NCI-H82 (cell line): ENCODE measurements at places on chromosomes 3 and 15.
A peak's percentile ranks its signal among the peaks of the same experiment; 100 is the strongest.

GRCh38 chr3:66585520-66586095, 84.8 kb upstream of the LRIG1 start:
- no peak for DNase-seq

DNA sequence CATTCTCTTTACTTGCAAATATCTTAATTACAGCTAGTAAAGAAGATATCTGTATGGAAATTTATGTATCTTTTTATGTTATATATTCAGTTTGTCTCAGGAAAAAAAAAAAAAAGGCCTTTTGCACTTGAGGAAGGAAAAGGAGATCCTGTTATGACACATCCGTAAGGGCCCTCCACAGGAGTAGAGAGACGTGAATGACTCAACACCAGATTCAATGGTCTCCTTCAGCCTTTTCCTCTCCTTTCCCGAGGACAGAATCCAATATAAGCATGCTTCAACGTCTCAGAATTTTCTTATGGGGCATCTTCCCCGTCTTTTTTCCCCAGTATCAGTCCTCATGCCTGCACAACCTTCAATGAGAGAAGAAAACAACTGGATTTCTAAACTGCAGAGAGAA, 340.3 kb downstream of the NTRK3 start:
- no peak for DNase-seq

DNA sequence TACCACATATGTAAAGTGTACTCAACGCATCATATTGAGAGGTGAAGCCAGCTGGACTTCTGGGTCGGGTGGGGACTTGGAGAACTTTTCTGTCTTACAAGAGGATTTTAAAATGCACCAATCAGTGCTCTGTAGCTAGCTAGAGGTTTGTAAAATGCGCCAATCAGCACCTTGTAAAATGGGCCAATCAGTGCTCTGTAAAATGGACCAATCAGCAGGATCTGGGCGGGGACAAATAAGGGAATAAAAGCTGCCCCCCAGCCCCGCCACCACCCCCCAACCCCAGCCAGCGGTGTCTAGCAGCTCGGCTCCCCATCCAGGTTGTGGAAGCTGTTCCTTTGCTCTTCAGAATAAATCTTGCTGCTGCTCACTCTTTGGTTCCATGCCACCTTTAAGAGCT, 6.2 kb upstream of the IVD start:
- no peak for DNase-seq

DNA sequence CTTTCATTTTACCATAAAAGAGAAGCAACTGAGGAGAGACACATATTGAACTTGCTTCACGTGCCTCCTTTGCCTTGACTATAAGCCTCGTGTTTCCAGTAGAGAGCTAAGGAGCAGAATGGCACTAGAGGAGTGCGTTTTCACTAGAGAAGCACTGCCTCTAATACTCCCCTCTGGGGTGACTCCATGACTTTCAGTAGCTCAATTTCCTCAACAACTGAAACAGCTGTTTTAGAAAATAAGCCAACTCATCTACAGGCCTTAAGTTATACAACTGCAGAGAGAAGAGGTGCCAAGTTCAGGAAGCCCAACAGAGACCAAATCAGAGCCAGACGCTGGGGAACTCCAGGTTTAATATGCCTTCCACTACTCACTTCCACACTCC, 1.9 kb downstream of the UBP1 start:
- DNase-seq, result peak; percentile 50

- DNase-seq, result no peak
Measured at GRCh38 chr3:62323241-62323640, 50.1 kb downstream of the FEZF2 start.

DNA sequence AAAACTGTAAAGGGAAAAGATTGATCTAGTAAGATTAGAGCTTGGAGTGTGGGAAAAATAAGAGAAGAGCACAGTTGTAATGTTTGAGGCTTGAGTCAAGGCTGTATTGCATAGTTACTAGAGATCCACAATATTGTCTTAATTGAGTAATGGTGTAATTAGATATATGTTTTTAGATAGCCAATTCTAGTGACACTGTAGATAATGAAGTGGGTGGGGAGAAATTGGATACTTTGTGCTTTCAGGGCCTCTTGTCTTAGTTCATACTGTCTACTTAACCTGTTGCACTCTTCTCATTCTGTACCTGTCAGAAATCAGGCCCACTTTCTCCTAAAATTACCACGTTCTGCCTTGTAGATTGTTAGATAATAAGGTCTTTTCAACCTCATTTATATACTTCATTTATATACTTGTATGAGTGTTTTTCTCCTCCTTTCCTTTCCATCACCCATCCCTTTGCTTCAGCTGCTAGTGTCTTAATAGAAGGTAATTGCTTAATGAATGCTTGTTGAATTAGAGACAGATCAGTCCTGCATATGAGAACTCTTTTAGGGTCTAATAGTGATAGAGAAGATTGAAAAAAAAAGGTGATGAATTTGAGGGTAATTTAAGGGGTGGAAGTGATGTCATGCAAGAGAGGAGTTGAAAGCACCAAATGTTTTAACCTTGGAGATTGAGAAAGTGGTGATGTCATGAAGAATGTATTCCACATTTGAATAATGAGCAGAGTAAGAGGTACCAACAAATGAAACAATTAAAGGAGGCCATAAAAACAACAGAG, 32.0 kb downstream of the PIK3CA start:
- DNase-seq, result no peak

GRCh38 chr15:90838139-90838538, 30.2 kb upstream of the FURIN start:
- no peak for DNase-seq

- DNase-seq, result no peak
Measured at GRCh38 chr15:64233299-64233698, 70.5 kb upstream of the PPIB start.

DNA sequence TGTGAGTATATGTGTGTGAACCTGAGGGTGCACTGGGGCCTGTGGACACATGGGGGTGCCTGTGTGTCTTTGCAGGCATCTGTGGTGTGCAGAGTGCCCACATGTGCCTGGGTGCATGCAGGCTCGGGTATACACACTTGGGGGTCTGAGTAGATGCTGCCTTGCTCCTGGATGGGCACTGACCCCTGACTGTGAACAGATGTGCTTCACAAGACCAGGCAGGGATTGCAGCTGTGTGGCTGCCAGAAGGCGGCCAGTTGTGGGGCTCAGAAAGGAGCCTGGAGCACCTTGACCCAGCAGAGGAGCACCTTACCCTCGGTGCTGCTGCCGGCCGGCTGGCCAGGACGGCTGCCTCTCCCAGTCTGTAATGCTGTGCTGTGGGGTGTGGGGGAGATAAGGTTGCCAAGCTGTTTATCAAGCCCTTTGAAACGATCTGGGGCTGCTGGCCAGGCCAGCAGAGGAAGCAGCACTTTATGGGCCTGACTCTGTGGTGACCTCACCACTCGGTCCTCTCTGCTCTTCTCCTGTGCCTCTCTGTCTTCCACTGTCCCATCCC, 55.5 kb upstream of the MRPS22 start:
- no peak for DNase-seq

DNA sequence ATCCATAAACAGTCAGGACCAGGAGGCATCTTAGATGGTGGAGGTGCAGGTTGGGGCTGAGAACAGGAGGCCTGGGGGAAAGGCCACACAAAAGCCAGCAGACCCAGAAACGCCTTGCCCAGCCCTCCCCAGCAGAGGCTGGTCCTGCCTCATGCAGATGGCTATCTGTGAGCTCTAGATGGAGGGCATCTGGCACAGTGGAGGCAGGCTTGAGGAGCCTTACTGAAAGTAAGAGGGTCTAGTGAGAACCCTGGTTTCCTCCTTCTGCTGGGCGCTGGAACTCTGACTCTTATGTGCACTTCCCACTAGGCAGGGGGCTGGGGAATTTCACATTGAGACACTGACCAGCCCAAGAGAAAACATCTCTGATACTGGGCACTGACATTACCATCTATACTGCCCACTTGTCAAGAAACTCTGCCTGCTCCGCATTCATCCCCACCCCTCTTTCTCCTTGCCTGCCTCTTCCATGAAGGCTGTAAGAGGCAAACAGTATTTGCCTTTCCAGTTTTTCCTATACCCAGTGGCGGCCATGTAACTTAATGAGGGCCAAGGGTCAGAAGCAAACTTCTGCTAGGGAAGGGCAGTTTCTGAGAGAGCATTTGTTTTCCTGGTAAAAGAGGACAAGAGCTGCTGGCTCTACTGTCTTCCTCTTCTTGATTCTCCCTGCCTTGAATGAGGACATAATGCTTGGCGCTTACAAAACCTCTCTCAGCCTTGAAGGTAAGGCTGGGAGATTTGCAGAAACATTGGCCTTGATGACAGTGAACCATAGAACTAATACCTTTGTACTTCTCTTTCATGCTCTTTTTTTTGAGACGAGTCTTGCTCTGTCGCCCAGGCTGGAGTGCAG, 4.4 kb upstream of the SCN5A start:
- DNase-seq, result no peak

DNA sequence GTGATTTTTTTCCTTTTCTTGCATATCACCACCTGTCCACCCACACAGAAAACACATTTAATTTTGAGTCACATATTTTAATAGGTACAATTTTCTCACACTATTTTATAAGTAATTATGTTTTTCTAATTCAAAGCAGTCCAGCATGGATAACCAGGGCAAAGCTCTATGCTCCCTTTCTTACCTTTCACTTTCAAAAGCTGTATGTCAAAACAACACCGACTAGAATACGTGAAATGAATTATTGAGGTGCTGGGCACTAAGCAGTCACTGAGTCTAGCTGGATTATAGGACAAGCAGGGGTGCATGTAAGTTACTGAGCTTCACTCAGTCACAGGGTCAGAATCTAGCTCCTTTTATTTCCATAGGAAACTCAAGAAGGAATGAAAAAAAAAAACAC, 60.6 kb downstream of the LSAMP start:
- DNase-seq, result no peak

DNA sequence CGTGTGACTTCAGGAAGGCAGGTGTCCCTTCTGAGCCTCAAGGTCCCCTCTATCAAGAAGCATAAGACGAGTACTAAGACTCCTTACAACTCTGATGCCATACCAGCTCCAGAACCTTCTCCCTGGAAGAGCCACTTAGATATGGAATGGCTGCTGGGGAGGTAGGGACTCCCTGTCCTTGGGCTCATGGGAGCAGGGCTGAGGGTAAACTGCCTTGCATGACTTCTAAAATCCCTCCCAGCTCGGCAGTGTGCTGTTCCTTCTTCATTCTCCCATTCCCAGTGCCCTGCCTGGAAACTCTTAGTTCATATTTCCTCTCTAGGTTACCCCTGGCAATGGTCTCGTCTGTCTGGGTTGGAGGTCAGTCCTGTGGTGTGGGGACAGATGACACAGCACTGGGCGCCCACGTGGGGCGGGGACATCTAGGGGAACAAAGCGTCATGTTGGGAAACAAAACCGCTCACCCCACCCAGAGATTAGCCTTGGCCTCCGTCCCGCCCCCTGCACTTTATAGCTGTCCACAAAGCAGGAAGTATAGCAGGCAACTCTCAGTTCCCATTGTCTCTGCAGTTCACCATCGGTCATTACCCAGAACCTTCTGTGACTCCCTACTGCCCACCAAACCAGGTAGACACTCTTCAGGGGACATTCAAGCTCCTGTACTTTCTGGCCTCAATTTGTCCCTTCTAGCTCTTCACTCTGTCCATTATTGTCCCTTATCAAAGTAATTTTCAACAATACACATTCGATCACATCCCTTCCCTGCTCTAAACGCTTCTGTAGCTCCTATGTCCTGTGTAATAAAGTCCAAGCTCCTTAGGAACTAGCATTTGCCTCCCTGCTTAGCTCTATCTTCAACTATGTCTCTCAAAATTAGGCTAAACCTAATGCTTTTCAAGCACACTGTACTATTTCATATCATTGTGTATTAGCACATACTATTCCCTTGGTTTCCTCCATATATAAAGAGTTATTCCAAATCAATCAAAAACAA, 73.8 kb downstream of the IQSEC1 start:
- DNase-seq, result no peak

GRCh38 chr15:78162038-78162437, 12.9 kb downstream of the IDH3A start:
- no peak for DNase-seq

GRCh38 chr15:80789296-80789695, 10.1 kb downstream of the CEMIP start:
- no peak for DNase-seq

DNA sequence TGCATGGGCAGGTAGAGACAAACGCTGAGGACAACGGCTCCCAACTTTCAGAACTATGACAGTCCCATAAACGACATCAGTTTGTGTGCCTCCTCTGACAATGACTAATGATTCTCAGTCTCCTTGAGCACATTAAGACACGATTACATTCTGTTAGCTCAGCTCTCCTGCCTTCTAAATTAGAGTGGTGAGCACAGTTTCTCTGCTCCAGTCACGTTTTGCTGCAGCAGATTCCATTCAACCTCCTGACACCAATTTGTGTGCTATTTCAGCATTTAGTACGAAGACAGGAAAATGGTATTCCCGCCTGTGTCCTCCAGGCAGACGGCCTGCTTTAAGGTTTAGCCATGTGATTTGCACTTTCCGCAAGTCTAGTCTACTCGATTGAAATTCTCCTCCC, 458.4 kb upstream of the CFAP20DC start:
- DNase-seq, result peak; percentile 57

GRCh38 chr3:182789371-182789770, 3.9 kb upstream of the ATP11B start:
- DNase-seq, result no peak

GRCh38 chr3:125349556-125350165, 25.5 kb downstream of the ZNF148 start:
- DNase-seq, result no peak

DNA sequence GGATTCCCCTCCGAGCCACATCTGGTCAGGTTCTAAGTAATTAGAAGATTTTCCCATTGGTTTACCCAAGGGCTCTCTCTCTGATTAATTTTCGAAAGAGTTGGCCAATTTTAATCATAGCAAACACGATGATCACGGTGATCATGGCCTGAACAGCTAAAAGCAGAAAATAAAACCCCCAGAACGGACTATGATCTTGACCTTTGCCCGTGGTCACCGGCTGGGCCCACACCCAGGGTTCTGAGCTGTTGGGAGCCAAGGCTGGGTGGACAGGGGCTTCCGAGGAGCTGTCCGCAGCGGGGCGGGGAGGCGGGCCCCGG, 2.6 kb downstream of the GP5 start:
- DNase-seq, result no peak
